ENCODE measurements at places on chromosomes 3 and 15.
A peak's percentile ranks its signal among the peaks of the same experiment; 100 is the strongest.

DNA sequence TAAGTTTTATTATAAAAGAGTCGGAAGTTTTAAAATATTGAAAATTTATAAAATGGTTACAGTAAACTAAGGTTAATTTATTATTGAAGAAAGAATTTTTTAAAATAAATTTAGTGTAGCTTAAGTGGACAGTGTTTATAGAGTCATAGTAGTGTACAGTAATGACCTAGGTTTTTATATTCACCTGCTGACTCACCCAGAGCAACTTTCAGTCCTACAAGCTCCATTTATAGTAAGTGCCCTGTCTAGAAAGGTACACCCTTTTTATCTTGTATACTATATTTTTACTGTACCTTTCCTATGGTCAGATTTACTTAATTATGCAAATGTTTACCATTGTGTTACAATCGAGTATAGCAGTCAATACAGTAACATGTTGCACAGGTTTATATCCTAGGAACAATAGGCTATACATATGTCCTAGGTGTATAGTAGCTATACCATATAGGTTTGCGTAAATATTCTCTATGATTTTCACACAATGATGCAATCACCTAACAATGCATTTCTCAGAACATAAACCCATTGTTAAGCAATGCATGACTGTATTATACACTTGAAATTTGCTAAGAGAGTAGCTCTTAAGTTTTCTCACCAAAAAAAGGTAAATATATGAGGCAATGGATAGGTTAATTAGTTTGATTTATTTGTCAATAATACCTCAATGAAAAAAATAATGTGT is 106.9 kb upstream of the CD96 start:
- DNase-seq: no peak

- no peak for DNase-seq
These were observed 43.1 kb upstream of the HES1 start for GRCh38 chr3:194092881-194093301.

- no peak for DNase-seq
These were observed 11.9 kb upstream of the PKM start for GRCh38 chr15:72242775-72243370.

- no peak for DNase-seq
These were observed 48.2 kb upstream of the PHLDB2 start for GRCh38 chr3:111810909-111811308.

- no peak for DNase-seq
These were observed 476.3 kb downstream of the EPHB1 start for GRCh38 chr3:135271177-135272025.

- no peak for DNase-seq
These were observed 1771.9 kb downstream of the SI start for GRCh38 chr3:163306405-163306804.

DNA sequence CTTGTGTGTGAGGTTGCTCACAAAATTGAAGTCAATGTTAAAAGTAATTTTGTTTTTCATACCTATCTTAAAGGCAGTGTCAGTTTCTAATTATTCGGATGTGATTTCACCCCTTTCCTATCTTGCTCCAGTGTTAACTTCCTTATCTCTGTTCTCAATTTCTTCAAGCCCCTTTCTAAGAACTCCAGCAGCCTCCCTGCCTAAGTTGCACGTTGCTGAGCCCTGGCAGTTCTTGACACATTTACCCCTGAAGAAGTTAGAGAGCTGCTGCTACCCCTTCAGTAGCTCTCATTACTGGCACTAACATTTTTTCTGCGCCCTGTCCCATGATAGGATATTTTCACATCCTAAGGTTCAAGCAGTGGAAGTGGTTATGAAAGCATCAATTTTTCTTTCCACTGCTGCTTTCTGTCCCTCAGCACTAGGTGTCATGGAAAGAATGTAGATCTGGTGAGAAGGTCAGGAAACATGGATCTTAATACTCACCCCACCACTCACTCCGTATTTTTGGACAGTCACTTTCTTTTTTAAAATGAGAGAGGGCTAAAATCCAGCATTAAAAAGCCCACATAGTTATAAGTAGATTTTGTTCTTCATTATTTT is 62.9 kb downstream of the OPA1 start:
- no peak for DNase-seq

- DNase-seq: no peak
These were observed 14.4 kb downstream of the ALDH1L1 start for GRCh38 chr3:126166009-126166408.

GRCh38 chr3:72269475-72269874 is 484.5 kb upstream of the PROK2 start:
- no peak for DNase-seq

DNA sequence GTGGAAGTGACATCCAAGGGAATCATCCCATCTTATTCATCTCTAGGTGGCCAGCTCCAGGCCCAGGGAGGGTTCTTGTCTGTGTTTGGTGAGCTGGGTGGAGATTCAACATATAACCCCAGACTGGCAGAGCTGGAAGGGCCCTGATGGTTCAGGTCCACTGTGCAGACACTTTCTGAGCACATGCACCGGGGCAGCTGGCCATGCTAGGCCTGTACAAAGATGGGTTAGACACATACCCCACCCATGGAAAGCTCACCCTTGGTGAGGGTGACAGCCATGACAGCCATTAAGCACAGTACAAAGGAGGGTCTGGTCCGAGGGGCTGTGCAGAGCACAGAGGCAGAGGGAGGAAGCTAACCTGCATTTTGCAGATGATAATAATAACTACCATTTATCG is 100.4 kb downstream of the CORO2B start:
- DNase-seq: no peak

DNA sequence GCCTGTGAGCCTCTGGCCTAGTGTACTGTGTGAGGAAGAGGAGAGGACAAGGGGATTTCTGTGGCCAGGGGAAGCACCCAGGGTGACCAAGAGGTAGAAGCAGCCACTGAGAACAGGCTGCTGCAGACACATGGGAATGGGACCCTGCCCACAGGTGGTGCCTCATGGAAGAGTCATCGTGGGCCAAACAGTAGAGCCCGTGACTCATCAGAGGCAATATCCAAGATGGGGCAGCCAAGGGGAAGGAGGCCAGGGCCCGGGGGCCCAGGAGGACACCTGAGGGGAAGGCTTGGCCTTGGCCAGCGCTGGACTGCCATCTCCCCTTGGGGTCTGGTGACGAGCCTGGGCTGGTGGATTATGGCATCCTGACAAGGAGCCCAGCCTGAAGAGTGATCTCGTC is 275.0 kb upstream of the LYSMD4 start:
- DNase-seq: no peak

DNA sequence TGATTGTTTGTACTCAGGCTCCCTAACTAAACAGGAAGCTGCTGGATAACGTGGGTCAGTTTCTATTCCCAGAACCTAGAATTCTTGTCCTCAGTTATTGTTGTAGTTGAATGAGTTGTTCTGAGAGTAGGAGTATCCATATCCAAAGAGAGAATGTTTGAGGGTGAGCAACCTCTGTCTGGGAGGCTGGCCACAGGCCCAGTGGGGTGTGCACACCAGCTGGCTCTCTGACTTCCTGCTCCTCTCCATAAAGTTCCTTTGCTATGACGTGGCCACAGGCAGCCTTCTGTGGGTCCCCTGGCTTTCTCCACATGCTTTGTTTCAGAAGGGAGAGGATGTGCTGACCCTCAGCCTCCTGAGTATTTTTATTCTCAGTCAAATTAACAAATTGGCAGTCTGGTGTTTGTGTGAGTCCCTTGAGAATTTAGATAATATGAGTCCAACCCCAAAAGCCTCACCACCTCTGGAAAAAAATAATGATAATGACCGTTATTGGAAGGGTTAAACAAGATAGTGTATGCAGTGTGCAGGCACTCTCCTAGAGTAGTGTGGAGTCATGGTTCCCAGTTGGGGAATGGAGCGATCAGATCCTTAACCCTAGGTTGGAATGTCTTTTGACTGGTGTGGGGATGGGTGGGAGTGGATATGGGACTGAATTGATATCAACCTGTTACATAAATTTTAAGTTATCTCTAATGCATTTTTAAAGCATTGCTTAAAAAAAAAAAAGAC is 47.6 kb upstream of the MED12L start:
- peak; percentile 32 for DNase-seq

DNA sequence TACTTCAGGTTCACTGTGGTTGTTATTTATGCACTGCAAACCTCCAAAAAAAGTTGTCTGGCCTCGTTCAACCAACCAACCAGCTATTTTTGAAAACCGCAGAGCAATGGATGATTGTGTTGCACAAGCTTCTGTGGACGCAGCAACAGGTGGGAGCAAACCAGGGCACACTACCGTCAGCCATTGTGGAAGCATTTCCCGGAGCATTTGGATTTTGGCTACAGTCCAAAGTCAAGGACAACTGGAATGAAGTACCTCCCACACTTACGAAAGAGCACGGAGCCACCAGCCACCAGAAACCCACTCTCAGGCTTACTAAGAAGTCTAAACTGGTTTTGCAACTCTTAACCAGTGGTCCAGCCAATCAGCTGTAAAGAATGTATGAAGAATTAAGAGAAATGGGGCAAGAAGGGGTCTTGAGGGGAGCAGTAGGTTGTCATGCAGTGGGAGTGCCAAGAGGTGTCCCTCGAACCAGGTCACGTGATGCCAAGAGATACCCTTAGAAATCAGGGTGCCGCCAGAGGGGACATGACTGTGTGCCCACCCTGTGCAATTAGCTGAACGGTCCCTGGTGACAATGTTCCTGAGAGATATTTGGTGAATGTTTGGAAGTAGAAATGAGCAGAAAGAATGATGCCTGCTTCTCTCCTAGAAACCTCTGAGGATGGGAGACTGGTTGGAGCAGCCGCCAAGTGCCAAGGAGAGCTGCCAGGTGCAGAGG is 68.9 kb upstream of the PCSK6 start:
- no peak for DNase-seq

GRCh38 chr15:41839781-41840491 is 1.3 kb downstream of the PLA2G4B start:
- no peak for DNase-seq

GRCh38 chr3:28544831-28545230 is 196.2 kb upstream of the AZI2 start:
- DNase-seq: no peak

- no peak for DNase-seq
These were observed 142.4 kb downstream of the EPHB1 start for GRCh38 chr3:134937256-134938028.

DNA sequence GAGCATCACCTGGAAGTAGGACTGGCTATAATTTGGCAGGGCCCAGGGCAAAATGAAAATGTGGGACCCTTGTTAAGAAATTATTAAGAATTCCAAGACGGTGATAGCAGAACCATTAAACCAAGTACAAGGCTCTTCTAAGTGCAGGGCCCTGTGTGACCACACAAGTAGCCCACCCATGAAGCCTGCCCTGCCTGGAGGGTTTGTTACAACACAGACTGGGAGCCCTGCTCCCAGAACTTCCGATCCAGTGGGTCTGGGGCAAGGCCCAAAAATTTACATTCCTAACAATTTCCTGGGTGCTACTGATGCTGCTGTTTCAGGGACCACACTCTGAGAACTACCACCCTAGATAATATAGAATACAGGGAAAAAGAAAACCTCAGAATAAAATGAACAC is 314.6 kb upstream of the WNT5A start:
- DNase-seq: no peak

DNA sequence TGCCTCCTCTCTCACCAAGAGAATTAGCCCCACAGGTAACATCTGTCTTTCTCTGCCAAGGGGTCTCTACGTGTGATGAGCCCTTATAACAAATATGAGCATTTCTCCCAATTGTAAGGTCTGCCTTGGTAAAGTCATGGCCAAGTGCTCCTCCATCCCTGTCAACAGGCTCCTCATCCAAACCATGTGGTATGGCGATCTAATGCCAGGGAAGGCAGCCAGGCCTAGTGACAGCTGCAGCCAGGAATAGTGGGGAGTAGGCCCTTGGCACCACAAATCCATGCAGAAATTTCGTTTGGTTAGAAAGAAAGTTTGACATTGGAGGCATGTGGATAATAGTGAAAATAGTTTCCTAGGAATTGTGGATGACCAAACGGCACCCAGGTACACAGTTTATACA is 4.7 kb upstream of the LRTM1 start:
- no peak for DNase-seq

DNA sequence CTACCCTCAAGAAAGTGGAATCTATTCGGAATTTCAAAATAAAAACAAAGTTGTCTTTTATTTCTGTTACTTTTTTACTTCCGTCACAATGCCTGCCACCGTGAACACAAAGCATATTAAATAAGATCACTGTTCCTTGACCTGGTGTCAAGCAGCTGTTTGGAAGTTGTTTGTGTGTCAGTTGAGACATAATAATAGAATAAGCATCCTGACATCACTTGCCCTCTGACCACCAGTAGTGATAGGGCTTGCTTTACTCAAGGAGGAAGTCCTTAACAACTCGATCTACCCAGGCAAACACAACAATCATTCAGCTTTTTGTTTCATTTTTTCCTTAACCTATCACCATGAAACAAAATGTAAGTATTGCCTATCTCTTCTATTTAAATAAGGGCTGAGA is 454.4 kb upstream of the RASGRP1 start:
- DNase-seq: no peak

- DNase-seq: no peak
These were observed 1.5 kb upstream of the NCK1 start for GRCh38 chr3:136860541-136860940.

DNA sequence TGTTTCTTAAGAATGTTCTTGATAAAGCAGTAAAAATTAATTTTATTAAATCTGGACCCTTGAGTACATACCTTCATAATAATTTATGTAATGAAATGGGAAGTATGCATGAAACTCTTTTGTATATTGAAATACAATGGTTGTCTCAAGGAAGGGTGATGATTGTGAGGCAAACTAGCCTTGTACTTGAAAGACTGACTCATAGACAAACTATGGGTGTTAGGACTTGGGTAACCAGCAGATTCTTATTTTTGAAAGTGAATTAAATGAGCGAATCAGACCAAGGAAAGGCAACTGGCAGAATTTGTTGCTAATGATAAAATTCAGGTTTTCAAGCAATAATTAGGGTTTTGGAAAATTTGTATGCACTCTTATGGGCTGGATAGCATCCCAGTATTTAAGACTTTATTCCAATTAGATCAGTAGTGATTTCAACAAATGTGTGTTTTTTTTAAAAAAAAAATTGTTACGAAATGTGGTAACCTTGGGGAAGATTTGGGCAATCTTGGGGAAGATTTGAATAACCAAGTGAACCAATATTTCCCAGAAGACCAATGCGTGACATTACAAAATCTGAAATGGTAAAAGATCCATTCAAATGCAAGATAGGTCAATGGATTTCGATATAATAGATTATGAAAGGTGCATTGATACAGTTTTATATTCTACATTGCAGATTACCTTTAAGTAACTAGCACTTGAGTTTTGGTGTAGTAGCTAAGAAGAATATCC is 42.0 kb downstream of the ATP2C1 start:
- DNase-seq: no peak
